Stimulated activated CD4-positive, alpha-beta T cell treated with anti-CD3 and anti-CD28 coated beads, Interleukin-1b, Interleukin-23, amount 100 ng/mL, for 1 hour (primary cell): ENCODE measurements at places on chromosomes 12 and 14.

- DNase-seq = no peak
These were observed 99.2 kb upstream of the TBX3 start for GRCh38 chr12:114783089-114783618.

- DNase-seq = no peak
These were observed 171.8 kb upstream of the KRR1 start for GRCh38 chr12:75683220-75683619.

DNA sequence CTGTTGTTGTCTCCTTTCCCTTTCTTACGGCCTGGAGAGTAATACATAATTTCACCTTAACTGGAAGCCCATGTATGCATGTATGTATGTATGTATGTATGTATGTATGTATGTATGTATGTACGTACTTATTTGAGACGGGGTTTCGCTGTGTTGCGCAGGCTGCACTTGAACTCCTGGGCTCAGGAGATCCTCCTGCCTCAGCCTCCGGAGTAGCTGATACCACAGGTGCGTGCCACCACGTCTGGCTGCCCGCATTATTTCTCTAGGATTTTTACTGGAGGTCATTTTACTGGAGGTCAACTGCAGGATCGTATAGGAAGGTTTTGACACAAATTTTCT is 644 bp upstream of the OS9 start:
- no peak for DNase-seq

GRCh38 chr12:6534945-6535696 is 804 bp downstream of the GAPDH start:
- DNase-seq = peak; percentile 49

DNA sequence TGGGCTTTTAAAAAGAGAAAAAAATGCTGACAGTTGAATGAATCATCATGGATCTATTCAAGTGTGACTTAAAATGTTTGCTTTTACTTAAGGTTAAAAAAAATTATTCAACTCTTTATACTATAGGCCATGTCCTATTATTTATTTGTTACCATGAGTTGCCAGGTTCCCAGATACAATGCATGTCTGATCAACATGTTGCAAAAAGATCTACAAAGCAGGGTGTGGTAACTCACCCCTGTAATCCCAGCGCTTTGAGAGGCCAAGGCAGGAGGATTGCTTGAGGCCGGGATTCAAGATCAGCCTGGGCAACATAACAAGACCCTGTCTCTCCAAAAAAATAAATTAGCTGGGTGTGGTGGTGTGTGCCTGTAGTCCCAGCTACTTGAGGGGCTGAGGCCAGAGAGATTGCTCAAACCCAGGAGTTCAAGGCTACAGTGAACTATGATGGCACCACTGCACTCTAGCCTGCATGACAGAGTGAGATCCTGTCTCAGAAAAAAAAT is 460.8 kb downstream of the BCAT1 start:
- DNase-seq = no peak

DNA sequence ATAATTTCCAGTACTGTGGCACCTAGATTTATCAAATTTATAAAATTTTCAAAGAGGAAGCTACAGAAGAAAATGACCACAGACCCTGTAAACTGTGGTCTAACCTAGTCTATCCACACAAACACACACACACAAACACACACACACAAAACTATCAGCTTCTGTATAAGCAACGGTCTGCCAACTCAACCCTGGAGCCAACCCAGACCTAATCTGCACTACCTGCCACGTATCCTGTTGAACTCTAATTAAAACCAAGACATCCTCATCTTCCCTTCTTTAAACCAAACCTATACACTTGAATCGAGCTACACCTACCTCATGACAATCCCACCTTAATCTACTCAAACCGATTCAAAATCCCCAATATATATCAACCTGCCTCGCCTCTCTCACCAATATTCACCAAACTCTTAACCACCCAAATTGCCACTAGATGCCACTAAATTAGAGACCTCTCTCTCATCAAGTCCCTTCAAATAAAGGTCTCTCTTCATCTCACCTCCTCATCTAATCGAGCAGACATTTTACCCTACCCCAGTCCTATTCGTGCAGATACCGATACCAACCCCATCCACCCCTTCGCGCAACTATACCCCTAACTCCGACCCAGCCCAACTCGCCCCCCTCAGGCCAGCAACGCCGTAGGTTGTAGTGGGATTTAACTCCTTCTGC is 808 bp downstream of the ACIN1 start:
- no peak for DNase-seq

DNA sequence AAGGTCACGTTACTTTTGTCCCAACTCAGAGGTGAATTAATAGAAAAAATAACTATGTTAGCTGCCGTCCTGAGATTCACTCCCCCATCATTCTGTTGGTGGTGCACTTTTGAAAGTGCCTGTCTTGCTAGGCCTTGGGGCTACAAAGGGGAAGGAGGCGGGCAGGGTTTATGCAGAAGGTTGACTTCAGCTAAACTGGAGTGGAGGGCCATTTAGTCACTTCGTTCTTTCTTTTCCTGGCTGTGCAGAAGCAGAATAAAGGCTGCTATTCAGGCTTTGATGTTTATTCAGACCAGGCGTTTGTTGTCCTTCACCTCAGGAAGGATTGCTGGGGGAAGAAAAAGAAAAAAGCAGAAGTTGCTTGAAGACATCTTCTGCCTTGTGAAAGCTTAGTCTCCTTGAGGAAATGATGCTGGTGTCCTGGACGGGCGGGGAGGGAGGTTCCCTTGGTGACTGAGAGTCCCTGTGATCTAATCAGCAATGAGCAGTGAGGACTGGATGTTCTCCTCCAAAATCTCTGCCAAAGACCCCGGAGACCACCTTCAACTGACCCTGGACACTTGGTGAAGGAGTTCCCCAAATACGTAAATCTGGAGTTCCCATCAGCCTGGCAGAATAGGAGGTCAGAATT is 4.0 kb downstream of the GLT1D1 start:
- no peak for DNase-seq

DNA sequence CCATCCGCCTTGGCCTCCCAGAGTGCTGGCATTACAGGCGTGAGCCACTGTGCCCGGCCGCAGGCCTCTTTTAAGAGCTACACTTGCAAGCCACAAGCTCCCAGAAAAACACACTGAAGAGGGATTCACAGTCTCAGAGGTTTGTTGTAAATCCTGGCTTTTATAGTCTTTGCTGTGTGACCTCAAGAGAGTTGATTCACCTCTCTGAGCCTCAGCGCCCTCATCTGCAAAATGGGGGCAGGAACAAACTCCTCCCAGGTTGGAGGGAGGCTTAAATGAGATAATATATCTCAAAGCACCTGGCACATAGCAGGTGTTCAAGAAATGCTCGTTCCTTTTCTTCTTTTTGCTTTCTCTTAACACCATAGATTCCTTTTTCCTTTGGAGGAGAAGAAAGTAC is 3.9 kb upstream of the TCHP start:
- DNase-seq = no peak

GRCh38 chr14:33486332-33486890 is 464.5 kb downstream of the EGLN3 start:
- DNase-seq = no peak

DNA sequence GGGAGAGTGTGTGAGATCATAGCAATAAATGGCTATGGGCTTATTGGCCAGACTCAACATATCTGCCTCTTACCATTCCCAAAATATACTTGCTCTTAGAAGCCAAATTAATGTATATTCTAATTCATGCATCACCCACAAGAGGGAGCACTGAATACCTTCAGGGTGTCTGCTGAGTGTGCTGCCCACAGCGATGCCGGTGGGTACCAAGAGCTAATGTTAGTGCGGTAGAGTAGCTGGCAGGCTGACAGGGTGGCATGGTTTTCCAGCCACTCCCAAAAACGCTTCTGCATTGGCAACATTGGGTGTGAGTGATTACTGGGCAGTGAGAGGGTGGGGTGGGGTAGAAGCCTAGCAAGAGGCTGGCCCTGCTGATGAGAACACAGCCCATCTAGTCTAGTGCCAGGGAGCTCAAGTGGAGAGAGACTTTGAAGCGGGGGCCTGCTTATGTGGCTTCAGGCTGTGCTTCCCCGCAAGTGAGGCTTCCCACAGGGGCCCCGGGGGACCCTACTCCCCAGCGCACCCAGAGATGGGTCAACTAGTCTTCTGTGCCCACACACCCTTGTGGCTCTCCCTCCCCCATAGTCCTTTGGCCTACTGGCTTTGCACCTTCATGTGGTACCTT is 9.2 kb upstream of the PLEKHD1 start:
- no peak for DNase-seq

DNA sequence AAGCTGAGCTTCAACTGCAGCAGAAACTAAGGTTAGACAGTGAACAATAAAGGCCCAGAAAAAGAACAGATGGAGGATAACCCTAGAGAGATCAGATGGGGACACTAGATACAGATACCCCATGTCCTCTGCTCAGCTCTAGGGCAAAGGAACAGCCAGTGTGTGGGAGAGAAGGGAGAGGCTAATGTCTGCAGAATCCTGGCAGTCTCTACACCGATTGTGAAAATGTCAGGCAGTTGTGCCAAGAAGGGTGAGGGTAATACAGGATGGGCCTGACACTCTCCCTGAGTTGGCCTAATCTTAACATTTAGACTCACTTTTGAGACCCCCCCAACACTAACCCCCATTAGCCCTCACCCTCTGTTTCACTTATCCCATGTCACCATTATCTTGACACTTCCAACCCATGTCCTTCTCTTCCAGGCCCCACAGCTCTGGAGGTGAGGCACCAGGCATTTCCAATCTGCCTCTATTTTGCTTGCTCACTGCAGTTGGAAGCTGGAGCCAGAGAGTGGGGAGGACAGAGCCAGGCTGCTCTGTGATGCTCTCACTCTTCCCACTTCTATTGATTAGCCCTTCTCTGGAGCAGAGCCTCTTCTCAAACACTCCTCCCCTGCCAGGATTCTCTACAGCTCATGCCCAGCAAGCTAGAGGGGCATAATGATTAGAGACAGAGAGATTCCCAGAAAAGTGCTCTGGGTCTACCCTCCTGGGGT is 3.0 kb upstream of the BLOC1S1 start:
- no peak for DNase-seq

GRCh38 chr14:22448905-22449599 is 140.0 kb downstream of the DAD1 start:
- DNase-seq = no peak
